Regular cardiac myocyte (primary cell): ENCODE measurements at places on chromosomes 12 and 14. TPM values are rescaled to one million over a fixed set of nuclear protein-coding genes. Genes with fewer than 3 reads are reported as not detected.

IRAK3 gene
- 3.5 and 18.3 TPM in 2 replicates for total RNA-seq

MYO1H gene
- not detected in 2 replicates for total RNA-seq

LRRC43 gene
- 0.38 and 1.7 TPM in 2 replicates for total RNA-seq

HIP1R gene
- total RNA-seq = 9.9 and 12.7 TPM in 2 replicates

CPNE8 gene
- 16.9 and 17.3 TPM in 2 replicates for total RNA-seq

LRP1-AS gene
- 0.19 TPM in 1 of 2 replicates, not detected in the other for total RNA-seq

EFS gene
- total RNA-seq = 4.2 and 4.6 TPM in 2 replicates

CMA1 gene
- total RNA-seq = not detected in 2 replicates

SERPINA12 gene
- total RNA-seq = not detected in 2 replicates
